A549 (cell line): ENCODE measurements at places on chromosomes 2 and 18.

GRCh38 chr18:57837917-57838548 lies 34.9 kb upstream of the ATP8B1 start:
- no peak for DNase-seq

GRCh38 chr2:42089340-42089925 lies 41.6 kb downstream of the PKDCC start:
- peak; percentile 78 for DNase-seq

DNA sequence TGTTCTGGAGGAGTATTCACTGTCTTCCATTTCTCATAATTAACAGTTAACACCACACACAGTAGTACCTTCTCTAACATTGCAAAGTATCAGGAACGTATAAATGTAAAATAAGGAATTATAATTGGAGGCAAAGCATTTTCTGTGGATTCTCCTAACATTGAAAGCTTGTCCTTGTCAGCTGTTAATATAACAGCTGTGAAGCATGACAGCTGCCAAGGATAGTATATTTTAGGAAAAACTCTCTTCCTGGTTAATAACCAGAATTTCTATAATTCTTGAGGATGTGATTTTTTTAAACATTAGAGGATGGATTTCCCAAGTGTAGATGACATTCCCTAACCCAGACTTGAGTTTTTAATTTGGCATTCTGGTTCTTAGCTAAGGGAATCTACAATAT lies 110.3 kb downstream of the EPC2 start:
- DNase-seq, result no peak

DNA sequence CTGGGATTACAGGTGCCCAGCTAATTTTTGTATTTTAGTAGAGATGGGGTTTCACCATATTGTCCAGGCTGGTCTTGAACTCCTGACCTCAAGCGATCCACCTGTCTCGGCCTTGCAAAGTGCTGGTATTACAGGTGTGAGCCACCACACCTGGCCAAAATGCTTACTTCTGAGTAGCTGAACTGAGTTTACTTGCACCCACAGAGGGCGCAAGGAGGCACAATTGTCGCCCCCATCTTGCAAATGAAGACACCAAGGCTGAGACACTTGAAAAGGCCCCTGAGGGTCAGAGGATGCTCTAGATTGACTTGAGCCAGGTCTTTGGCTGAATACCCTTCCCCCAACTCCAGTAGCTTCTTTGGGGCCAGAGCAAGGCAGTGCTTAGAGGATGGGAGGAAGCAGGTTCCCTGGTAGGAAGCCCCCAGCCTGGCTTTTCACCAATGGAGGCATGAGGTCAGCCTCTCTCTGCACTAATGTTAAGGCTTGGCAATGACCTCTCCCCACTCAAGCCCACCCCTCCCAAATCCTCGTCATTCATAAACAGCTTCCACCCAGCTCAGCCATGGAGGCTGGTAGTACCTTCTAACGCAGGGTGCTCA lies 14.5 kb upstream of the KIF1A start:
- DNase-seq, result no peak

- no peak for DNase-seq
Observed at GRCh38 chr2:147665105-147665504, 179.7 kb upstream of the ACVR2A start.

- DNase-seq, result no peak
Observed at GRCh38 chr2:226544596-226545210, 254.9 kb downstream of the IRS1 start.

DNA sequence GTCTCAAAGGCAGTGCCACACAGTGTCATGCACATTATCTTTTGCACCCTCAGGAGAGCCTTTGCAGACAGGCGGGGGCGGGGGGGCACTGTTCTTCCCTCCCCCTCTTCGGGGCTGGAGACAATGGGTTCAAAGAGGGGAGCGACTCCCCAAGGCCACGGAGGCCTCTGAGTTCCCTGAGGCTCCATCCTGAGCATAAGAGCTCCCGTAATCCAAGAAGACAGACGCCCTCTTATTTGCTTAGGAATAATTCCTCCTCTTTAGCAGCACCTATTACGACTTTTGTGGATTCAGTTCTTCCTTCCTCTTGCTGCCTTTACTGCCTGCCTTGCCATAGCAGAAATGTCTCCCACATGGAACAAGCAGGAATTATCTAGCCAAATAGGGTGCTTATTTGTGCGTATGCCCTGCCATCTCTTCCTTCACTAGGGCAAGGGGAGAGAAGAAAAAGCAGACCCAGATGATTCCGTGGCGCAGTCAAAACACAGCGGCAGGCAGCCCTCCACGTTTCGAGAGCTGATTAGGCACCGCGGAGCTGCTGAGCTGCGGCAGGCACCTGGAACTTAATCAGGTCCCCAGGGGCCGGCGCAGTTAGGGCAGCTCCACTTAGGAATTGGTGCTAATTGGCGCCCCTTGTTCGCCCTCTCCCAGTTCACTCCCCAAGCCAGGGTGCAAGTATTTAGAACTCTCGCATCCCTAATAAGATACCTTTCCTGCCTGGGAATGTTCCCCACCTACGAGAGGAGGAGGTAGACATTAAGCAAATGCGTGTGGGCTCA lies 233.4 kb upstream of the MYT1L start:
- no peak for DNase-seq

DNA sequence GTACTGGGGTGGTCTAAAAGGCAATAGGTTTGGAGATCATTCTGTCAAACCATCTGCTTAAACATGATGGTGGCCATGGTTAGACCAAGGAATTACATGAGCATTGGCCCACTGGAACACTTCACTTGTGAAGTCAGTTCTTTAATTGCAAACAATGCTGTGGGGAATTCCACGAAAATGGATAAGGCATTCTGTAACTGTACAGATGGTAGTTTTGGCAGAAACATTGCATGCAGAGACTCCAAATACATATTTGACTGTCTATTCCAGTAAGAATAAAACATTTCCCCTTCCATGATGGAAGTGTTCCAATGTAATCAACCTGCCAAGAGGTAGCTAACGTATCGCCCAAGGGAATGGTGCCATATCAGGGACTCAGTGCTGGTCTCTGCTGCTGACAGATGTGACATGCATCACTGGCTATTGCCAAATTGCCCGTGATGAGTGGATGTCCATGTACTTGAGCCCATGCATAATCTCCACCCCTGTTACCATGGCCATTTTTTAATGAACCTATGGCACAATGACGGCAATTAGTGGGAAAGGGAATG lies 417.9 kb downstream of the CDH7 start:
- no peak for DNase-seq

GRCh38 chr2:56230156-56230555 lies 46.4 kb downstream of the CCDC85A start:
- DNase-seq, result no peak

DNA sequence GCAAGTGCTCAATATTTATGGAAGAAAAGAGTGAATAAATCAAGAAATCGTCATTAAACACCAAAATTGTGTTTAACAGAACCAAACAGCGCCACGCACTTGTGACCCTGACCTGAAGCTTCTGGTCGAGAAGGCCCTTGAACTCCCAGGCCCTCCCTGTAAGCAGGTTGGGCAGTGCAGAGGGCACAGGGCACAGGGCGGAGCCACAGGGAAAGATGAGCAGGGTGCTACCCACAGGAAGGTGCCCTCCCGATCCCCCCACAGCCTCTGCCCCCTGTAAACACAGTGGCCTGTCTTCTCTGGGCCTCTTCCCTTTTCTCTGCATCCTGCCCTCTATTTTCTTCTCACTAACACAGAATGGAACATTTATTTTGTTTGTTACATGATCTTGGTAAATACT lies 16.9 kb upstream of the TUBB6 start:
- no peak for DNase-seq

DNA sequence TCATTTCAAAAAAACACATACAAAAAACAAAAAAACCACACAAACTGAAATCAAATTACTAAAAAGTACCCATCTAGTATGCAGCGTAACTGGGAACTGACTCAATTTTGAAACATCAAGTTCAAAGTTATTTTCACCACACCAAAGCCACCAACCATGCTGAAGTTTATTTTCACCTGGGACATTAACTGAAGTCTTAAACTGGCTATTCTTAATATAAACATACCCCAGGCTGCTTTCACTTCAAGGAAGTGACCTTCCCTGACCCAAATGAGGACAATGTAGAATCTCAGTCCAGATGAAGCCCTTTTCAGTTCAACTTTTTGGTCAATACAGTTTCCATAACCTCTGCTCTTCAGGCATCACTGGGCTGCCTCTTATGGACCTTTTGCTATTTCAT lies 84.6 kb downstream of the PIGN start:
- no peak for DNase-seq

- DNase-seq, result no peak
Observed at GRCh38 chr2:60699617-60700016, 56.5 kb upstream of the PAPOLG start.

DNA sequence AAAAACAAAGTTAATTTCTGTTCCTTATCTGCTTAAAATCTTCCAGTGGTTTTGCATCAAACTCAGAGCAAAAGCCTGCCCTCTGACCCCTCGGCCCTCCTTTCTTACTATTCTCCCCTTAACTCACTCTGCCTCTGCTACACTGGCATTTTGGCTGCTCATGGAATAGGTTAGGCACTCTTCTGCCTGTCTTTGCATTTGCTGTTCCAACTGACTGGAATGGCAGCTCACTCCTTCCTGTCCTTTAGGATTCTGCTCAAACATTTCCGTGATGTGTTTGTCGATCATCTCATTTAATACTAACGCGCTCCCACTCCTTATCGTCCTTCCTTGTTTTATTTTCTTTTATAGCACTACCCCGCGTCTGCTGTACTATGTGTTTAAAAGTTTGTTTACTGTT lies 815 bp downstream of the CEBPZ start:
- peak; percentile 15 for DNase-seq

- DNase-seq, result peak; percentile 49
Observed at GRCh38 chr18:76801567-76802505, 20.5 kb upstream of the ZNF236 start.

DNA sequence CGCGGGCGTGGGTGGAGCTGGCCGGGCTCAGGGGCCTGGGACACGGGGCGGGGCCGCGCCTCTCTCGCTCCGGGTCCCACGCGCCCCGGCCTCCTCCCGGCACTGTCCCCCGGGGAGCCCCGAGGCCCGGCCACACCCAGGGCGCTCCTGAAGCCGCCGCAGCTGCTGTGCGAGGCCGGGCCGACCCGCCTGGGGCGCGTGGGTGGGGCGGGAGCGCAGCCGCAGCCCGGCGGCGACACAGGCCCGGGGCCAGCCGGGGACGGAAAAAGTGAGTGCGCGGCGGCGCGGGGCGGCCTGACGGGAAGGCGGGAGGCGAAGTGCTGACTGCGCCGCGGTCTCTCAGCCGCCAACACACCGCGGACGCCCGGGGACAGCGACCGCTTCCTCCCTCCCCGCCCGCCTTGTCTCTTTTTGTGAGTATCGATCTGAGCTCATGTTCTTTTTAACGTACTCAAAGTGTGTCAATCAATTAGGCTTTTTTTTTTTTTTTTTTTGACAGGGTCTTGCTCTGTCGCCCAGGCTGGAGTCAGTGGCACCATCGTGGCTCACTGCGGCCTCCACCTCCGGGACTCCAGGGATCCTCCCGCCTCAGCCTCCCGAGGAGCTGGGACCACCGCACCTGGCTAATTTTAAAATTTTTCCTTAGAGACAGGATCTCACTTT lies 14.5 kb downstream of the PDCD1 start:
- peak; percentile 43 for DNase-seq

- DNase-seq, result peak; percentile 6
Observed at GRCh38 chr2:102657770-102658169, 38.4 kb downstream of the SLC9A2 start.

- no peak for DNase-seq
Observed at GRCh38 chr2:88680266-88680902, 11.1 kb upstream of the RPIA start.

- DNase-seq, result peak; percentile 40
Observed at GRCh38 chr2:20015482-20016083, 3.1 kb upstream of the MATN3 start.

DNA sequence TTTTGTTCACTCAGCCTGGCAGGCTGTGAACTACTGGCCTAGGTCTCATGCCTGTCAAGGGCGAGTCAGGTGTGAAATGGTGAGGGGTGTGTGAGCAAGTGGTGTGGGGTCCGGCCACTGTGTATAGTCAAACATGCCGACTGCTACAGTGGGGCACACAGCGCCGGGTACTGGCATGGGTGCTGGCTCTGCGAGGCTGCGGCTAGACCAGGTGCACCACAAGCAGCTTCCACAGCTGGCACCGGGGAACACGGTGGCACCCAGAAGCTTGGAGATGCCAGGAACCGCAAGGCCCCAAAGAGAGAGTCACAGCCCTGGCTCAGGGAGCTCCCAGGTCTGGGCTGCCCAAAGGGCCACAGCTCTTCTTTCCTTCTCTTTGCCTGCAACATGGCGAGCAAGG lies 49.7 kb downstream of the CCDC68 start:
- DNase-seq, result no peak

DNA sequence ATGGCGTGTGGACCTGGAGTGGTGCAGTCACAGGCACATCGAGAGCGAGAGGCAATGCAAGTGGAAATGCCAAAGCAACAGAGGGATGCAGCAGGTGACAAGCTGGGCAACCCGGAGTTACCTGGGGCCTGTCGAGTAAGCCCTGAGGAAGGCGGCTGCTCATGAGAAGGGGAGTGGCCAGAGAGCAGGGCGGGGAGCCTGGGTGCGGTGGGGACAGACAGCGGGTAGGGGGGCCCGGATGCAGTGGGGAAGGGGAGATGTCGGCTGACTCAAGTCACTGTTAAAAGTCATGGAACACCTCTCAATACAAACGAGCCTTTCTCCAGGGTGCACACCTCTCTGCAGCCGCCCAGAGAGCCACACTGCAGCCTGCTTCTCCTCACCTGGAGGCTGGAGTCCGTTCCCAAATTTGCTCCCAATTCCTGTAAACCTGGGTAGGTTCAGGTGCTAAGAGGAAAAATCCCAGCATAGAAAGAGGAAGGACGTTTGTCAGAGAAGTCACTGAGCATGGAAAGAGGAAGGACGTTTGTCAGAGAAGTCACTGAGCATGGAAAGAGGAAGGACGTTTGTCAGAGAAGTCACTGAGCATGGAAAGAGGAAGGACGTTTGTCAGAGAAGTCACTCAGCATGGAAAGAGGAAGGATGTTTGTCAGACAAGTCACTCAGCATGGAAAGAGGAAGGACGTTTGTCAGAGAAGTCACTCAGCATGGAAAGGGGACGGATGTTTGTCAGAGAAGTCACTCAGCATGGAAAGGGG lies 71.7 kb upstream of the TWIST2 start:
- DNase-seq, result no peak

- no peak for DNase-seq
Observed at GRCh38 chr2:44941551-44942234, at the start of gene SIX3. SIX3 (plus strand) TSS chr2:44941702; CDS start chr2:44942105, 403 bp downstream.

GRCh38 chr2:85324639-85325465 lies 2.9 kb downstream of the TGOLN2 start:
- no peak for DNase-seq

DNA sequence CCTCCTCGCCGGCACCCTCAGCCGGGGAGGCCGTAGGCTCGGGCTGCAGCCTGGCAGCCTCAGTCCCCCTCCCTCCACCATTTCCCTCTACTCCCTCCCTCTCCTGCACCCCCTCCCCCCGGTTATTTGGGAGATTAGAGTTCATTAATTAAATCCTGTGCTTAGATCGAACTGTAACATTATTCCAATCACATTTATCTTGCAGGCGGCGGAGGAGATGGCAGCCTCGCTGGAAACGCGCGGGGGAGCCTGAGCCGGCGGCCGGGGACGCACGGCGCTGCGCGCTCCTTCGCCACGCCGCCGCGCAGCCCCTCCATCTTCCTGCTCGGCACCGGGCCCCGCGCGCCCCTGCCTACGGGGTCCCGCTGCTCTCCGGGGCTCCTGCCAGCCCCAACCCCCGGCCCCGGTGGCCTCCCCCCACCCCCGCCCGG lies at the start of gene ST8SIA3:
Gene ST8SIA3 (plus strand): TSS at position 287 of the 431 bp plus-strand sequence. CDS start 290 bp downstream, outside the sequence.
- no peak for DNase-seq
